Neural progenitor cell (in vitro differentiated cells): ENCODE measurements at places on chromosomes 12 and 14.

DNA sequence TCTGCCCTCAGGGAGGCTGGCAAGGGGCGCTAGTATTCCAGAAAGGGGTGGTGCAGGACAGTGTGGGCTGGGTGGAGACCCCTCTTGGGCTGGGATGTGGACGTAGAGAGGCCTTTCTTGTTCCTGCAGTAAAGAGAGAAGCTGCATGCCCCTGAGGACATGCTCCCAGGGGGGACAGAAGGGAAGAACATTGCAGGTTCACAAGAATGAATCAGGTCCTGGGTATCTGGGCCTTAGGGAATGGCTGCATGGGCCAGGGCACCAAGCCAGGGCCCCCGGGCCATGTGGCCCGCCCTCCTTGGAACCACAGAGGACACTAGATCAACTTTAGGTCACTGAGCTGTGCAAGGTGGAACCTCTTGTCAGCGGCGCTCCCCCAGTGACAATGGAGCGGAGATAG lies 51.8 kb downstream of the ZNF664 start:
- no peak for DNase-seq

GRCh38 chr12:124321556-124322270 lies 26.8 kb downstream of the RFLNA start:
- no peak for DNase-seq

DNA sequence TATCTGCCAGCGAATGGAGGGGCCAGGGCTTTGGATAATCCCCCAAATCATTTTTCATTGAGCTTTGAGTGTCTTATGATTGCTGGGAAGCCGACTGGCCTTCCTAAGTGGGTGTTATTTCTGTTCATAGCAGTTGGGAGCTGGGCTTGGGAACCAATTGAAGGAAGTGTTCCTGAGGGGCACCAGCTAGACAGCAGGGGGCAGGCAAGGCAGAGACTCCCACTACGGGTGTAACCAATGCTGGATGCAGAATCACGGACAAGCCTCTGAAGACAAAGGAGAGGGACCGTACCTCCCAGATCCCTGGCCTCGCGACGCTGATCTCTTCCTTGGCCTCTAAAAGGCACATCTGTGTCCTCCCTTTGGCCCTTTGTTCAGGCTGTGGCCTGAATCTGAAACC lies 149.0 kb upstream of the PRMT8 start:
- peak; percentile 88 for DNase-seq

DNA sequence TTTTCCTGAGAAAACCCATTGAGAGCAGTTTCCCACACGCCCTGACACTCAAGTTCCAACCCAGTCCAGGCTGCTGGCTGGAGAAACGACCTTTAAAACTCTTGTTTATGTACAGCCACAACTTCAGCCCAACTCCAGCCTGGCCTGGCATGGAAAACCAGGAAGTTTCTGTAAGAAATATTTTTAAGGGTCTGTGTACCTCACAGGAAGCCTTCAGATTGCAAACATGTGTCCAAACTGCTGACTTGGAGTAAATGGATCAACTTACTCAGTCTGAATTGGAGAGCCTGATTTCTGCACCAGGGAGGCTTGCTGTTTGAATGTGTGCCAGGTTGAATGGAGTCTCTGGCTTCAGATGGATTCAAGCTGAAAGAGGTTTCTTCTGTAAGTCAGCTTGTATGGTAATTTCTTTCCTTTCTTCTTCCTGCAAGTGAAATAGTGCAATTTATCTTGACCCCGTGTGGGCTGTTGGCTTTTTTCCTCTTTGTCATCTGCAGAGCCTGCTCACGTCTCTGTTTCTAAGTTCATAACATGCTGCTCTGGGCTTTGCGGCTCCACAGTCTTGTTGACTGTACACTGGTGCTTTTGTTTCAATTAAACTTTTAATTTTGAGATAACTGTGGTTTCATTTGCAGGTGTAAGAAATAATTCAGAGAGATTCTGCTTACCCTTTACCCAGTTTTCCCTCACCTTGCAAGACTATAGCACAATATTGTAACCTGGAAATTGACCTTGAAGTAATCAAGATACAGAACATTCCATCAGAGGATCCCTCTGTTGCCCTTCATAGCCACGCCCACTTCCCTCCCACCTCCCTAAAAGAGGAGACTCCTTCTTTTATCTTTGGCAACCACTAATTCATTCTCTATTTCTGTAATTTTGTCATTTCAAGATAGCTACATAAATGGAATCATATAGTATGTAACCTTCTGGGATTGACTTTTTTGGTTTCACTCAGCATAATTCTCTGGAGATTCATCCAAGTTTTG lies 109.7 kb upstream of the PRMT8 start:
- no peak for DNase-seq

DNA sequence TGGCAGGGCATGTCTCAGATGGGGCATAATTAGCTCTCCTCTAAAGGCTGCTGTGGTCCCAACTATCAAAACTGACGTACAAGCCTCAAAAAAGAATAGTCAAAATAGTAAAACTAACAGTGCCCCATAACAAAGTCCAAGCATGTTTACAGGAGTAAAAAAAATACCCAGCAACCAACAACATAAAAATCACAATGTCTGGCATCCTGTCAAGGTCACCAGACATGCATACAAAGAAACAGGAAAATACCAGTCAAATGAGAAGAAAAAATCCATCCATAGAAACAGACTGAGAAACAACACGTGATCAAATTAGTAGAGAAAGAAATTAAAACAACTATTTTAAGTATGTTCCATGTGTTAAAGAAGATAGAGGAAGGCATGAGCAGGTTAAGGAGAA lies 131.2 kb upstream of the C14orf180 start:
- no peak for DNase-seq

DNA sequence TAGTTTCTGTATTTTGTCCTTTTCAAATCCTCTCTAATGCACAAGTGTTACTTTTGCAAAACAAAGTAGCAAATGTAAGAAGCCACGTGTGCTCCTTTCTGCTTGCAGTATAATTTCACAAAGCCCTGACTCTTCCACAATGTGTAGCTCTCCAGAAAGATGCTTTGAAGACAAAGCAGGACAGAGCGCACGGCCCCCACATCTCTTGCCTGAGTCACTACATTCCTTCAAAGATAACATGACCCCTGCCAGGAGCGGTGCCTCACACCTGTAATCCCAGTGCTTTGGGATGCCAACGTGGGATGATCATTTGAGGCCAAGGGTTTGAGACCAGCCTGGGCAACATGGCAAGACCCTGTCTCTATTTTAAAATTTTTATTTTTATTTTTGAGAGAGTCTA lies 40.5 kb downstream of the JAG2 start:
- no peak for DNase-seq

GRCh38 chr12:57896434-57897201 lies 44.7 kb upstream of the ATP23 start:
- DNase-seq, result peak; percentile 78

DNA sequence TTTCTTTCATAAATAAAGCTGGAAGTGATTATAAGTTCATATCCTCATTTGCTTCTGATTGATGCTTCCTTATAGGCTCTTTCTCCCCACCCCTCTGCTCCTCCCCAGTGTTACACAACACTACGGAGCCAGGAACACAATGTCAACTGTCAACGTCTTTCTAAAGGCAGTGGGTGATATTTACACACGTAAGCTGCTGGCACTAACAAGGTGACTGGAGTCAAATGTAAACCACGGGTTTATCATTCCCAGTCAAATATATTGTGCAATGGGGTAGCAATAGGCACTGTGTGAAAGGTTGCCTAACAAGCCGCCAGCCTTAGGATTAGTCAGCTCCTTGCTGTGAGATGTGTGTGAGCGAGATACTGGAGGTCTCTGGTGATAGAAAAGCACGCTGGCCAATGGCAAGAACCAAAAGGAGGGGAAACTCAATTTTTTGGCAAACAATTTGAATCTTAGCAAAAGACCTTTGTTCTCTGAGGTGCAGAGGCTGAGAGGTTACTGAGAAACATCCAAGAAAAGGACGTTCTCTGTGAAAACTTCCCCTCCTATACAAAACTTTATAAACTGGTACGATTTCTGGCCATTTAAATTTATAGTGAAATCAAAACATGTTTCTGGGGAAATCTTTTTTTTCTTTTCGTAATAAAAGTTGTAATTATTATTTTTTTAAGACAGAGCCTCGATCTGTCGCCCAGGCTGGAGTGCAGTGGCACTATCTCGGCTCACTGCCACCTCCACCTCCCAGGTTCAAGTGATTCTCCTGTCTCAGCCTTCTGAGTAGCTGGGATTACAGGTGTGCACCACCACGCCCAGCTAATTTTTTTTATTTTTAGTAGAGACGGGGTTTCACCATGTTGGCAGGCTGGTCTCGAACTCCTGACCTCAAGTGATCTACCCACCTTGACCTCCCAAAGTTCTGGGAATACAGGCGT lies 22.3 kb upstream of the HECTD1 start:
- peak; percentile 70 for DNase-seq

- DNase-seq, result no peak
Observed at GRCh38 chr12:124411953-124412645, 117.2 kb downstream of the RFLNA start.

- peak; percentile 67 for DNase-seq
Observed at GRCh38 chr14:61126603-61127498, 145.8 kb downstream of the SLC38A6 start.

GRCh38 chr12:12474931-12475795 lies 87.5 kb downstream of the DUSP16 start:
- DNase-seq, result no peak

- no peak for DNase-seq
Observed at GRCh38 chr14:54975856-54976255, 51.0 kb downstream of the WDHD1 start.

DNA sequence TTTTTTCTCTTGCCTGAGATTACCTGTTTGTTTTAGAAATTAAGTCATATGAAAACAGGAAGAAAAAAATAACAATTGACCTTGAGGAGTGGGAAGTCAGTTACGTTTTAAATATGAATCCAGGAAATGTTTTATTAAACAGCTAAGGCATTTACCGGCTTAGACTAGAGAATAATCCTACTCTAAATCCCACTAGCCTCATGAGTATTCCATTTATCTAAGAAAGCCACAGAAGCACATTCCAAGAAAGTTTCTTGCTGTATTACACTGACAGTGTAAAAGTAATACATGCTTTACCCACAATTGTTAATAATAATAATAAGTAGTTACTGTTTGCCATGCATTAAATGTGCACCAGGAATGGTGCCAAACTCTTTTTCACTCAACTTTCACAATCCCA lies 90.9 kb downstream of the BMP4 start:
- DNase-seq, result no peak
